Activated CD4-positive, alpha-beta memory T cell treated with anti-CD3 and anti-CD28 coated beads, Interleukin-2, amount 10 ng/mL, durations not matched to agents 7 days and 5 days (primary cell): ENCODE measurements at places on chromosomes 11 and 22. TPM values are rescaled to one million over a fixed set of nuclear protein-coding genes. Genes with fewer than 3 reads are reported as not detected.

Gene GVQW3
- 2.8 TPM for total RNA-seq

Gene CEP126
- 0.45 TPM for total RNA-seq

Gene PYGM
- total RNA-seq = 4.0 TPM

Gene PAX6
- not detected for total RNA-seq

Gene C1QTNF4
- total RNA-seq = 0.68 TPM
